Non-pigmented ciliary epithelial cell (primary cell): ENCODE measurements at places on chromosomes 6 and 20.
A peak's percentile ranks its signal among the peaks of the same experiment; 100 is the strongest.

- no peak for DNase-seq
These were observed 116.6 kb downstream of the ADAT2 start for GRCh38 chr6:143333749-143334520.

- no peak for DNase-seq
These were observed 3.2 kb downstream of the TNFRSF6B start for GRCh38 chr20:63699466-63700198.

DNA sequence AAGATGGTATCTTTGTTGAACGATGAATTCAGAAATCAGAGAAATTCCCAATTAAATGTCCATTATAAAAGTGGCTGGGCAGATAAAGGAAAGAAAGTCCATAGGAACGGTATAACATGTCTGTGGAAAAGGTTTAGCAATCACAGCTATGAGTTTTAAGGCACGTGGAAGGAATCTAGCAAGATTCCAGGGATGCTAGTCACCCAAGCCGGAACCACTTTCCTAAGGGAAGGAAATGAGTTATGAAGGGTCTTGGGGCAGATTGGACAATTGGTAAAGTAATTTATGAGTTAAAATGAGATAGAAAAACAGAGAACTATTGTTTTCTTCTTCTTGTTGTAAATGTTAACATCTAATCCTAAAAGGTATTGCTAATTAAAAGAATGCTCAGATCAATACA lies 384.8 kb downstream of the ADGRB3 start:
- DNase-seq, result no peak

DNA sequence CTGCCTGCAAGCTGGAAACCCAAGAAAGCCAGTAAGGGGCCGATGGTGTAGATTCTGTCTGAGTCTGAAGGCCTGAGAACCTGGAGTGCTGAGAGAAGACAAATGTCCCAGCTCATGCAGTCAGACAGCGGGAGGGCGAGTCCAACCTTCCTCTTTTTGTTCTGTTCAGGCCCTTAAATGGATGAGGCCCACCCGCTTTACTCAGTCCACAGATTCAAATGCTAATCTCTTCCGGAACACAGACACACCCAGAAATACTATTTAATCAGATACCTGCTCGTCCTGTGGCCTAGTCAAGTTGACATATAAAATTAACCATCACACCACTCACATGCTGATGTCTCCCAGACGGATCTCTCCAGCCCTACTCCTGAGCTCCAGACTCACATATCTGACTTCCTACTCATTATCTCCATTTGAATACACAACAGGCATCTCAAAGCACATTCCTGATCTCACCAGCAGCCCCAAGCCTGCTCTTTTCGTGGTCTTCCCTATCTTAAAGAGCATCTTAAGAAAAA lies 26.7 kb upstream of the SRC start:
- peak; percentile 73 for DNase-seq

GRCh38 chr6:165817148-165817547 lies 154.1 kb upstream of the PDE10A start:
- no peak for DNase-seq

DNA sequence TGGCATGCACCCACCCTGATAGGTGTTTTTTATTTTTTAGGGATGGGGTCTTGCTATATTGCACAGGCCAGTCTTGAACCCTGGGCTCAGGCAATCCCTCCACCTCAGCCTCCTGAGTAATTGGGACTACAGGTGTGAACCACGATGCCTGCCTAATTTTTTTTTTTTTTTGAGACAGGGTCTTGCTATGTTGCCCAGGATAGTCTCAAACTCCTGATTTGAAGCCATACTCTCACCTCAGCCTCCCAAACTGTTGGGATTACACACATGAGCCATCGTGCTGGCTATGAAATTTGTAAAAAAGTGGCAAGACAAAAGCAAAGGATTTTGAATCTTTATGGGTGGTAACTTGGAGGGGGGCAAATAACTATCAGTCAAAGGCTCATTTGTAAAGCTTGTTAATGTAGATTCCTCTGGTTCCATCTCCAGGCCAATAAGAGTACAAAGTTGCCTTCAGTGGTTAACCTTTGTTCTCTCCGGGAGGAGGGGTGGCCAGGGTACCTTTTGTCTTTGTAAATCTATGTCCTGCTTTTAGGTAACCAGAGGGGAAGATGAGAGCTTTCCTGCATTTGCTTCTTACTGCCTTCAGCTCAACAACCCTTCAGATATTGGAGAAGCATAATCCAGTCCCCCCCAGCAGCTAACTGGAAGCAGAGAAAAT lies 372.0 kb upstream of the JARID2 start:
- no peak for DNase-seq

GRCh38 chr20:3811467-3812258 lies 8.7 kb upstream of the AP5S1 start:
- DNase-seq, result no peak

DNA sequence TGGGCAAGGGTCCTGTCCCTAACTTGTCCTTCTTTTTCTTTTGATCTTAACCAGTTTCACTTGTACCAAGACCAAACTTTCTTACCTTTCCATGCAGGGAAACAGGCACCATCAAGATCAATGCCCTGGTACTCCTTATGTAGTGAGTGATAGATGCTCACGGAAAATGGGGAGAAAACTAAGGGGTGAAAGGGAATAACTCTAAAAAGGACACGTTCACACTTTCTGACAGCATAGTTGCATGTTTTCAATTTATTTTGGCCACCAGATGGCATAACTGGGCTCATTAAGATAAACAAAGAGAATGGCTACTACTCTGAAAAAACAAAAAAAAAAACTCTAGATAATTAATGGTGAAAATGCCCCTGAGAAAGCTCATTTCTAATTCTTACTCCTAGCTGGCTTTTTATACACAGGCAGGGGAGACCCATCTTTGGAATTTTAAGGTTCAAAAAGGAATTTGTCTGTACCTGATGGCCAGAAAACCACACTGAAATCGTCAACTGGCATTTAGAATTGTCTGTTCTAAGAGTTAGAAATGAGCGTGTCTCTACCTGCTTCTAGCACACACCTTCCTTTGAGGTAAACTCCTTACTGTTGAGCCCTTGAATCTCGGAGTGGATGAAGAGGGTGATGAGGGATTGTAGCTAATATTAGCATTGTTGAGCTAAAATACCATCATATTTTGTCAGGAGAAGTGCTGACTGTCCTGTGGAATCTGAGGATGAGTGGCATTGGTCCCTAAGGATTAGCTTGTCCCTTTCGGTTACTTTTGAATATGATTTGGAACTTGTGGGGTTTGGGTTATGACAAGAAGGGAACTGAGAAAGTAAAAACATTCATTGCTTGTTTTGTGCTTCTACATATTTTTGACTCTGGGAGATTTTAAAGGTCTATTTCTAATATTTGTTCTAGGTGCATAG lies 62.2 kb upstream of the DDR1 start:
- no peak for DNase-seq

DNA sequence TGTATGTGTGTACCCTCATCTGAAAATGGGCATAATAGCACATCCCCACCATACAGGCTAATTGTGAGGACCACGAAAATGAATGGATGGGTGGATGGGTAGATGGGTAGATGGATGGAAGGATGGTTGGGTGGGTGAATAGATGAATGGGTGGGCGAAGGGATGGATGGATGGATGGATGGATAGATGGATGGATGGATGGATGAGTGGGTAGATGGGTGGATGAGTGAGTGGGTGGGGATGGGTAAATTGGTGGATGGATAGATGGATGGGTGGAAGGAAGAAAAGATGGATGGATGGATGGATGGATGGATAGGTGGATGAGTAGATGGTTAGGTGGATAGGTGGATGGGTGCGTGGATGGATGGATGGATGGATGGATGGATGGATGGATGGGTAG lies 19.7 kb downstream of the RIPOR3 start:
- DNase-seq, result no peak

- DNase-seq, result no peak
These were observed 157.3 kb upstream of the ATXN1 start for GRCh38 chr6:16918586-16918985.

DNA sequence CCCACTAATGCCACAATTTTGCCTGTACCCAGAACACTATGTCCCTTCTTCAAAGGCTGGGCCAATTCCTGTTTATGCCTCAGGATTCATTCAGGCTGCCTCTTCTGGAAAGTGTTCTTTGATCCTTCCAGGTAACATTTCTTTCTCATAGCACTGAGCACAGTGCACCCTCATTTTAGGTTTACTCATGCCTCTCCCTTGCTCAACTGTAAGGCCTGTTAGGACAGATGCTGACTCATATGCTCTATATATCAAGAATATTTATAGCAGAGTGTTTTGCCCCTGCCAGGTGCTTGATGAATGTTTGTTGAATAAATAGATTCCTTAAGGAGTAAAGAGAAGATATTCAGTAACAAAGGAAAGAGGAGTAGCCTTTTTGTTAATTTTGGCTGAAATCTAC lies 263.9 kb downstream of the PHF3 start:
- DNase-seq, result no peak

DNA sequence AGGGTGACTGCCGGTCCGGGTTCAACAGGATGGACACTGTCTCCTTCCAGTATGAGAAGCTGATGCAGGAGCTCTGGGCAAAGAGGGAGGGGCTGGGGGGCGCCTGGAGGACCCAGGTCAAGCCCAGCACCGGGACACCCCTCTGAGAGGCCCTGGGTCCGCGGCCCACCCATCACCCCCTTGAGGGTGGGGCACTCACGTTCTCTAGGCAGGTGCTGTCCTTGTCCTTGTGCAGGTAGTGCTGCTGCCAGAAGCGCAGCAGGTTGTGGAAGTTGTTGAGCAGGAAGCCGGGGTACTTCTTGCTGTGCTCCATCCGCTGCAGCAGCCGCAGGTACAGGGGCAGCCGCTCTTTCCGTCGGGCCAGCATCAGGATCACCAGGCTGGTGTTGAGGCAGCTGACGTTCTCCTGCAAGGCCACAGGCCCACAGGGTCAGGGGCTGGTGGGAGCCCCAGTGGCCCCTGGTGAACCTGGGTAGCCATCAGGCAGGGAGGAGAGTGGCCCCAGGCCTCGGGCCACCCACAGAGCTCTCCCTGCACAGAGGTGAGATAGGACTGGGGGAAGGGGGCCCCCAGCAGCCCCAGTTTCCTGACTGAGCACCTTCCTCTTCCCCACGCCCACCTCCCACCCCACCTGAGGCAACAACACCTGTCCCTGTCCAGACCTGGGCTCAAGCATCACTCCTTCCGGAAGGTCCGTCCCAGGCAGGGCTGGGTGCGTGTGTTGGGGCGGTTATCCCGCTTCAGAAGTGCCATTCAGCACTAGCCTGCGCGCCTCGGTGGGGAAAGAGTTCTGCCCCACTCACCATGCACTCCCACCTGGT lies 47.8 kb downstream of the MYH7B start:
- no peak for DNase-seq

DNA sequence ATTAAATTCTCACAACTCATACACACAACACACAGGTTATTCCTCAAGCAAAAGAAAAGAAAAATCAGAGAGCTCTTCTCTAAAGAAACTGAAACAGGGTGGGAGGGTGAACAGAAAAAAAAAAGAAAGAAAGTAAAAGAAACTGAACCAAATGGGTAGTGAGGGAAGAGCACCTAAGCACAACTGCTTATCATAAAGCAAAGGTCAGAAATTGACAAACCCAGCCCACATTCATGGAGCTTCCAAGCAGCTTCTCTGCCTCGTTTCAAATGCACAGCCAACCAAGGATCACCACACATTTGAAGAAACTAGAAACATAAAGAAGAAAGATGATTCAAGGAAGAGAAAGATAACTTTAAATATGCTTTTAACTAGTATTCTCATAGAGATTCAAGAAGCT lies 90.5 kb downstream of the RNGTT start:
- no peak for DNase-seq

DNA sequence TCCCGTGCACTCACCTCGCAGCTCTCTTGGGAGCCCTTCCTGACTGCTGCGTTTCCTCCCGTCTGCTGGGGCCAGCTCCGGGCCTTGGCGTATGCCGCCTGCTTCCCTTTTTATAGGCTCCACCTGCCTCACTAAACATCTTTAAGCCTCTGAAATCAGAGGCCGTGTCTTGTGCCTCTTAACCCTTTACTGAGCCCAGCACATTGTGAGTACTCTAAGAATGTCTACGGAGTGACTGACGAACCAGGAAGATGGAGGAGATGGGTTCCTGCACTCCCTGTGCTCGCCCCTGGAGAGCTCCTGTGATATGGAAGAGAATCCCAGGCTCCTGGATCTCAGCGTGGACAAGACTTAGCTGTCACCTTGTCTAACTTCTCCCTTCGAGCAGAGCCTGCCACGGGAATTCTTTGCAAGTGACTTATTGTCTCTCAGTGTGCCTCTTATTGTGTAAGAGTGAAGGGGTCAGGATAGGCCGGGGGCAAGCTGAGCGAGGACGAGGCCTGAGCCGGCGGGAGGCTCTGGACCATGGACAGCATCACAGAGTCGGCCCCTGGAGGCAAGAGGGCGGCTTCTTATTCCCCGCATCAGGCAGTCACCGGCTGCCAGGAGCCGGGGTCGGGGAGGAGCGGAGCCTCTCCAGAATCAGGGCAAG lies 70.9 kb upstream of the CCDC167 start:
- DNase-seq, result no peak

DNA sequence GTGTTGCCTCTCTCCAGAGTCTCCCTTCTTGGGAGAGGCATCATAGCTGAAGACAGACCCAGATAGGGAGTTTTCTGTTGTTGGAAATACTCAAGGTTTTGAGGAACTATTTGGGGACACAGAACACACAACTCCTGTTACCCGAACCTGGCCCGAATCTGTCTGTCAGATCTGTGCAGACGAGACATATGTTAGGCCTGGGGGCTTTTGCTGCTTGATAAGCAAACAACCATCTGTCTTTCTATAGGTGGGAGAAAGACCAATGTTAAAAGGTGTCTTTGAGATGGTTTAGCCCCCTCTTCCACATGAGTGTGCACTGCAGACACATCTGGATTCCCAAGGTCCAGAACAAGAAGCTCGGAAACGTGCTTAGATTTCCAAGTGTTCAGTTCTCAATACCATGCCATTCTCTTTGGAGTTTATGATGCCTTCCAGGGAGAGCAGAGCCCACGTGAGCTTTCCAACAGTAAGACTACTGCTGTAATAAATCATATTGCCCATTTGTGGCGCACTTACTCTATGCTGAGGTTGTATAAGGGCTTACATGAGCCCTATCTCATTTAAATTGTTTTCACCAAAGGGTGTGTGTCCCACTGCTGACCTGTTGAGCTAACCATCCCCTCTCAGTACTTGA lies 3.8 kb upstream of the STX16 start:
- no peak for DNase-seq

DNA sequence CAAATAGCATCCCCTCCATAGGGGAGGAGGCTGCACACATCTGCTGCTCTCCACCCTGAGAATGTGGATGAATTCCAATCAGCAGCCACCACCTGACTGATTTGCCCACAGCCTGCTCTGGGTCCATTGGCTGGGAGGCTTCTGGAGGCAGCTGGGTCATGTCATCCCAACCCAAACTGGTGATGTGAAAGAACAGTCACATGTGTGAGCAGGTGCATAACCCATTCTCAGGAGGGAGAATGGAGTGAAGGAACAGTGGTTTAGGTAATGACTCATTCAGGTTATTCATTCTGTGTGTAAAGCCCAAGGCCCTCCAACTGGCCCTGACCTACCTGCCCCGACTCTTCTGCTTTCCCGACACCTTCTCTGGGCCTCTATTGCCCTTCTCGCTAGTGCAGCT lies 90.9 kb upstream of the GCM1 start:
- DNase-seq, result no peak

- DNase-seq, result no peak
These were observed 764.6 kb downstream of the TBC1D32 start for GRCh38 chr6:120569714-120570113.

GRCh38 chr6:136230219-136230853 lies 19.8 kb downstream of the MTFR2 start:
- no peak for DNase-seq

GRCh38 chr6:139173172-139173571 lies 38.3 kb downstream of the HECA start:
- DNase-seq, result no peak
